ENCODE measurements at places on chromosomes 7 and 10.
A peak's percentile ranks its signal among the peaks of the same experiment; 100 is the strongest.

GRCh38 chr7:54719974-54720373, 39.0 kb downstream of the SEC61G start:
- no peak for DNase-seq

DNA sequence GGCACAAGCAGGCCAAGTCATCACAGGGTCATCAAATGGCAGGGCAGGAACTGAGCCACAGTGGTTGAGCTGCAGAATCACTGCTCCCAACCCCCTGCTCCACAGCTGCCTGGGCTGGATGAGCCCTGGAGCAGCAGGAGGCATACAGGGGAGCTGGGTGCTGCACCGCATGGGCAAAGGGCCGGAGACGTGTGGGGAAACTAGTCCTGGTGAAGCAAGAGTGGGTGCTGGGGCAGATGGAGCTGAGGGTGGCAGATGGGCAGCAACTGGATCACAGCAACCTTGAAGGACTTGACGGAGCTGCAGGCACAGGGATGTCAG, 16.0 kb upstream of the VOPP1 start:
- DNase-seq, result no peak

GRCh38 chr10:97888641-97889262, 39.1 kb downstream of the GOLGA7B start:
- DNase-seq, result no peak

- DNase-seq, result no peak
Observed at GRCh38 chr7:36570528-36571189, 153.6 kb downstream of the AOAH start.

DNA sequence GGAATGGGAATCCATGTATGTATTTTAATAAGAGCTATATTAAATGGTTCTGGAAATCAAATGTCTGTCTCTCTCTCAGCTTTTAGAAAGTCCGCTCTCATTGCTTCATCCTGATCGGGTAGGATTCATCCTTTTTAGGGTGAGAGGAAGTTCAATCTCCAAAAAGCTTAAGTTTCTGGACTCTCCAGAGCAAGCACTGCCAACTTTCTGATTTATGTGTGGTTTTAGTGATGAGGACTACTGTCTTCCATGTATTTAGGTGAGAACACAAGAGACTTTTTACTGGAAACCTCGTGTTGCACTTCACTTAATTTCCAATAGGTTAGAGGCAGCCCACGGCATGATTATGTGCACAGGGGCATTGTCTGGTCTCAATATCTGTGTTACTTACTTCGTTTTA, 267.9 kb downstream of the SUGCT start:
- no peak for DNase-seq

- no peak for DNase-seq
Observed at GRCh38 chr10:122500194-122500593, 38.8 kb downstream of the HTRA1 start.

- peak; percentile 58 for DNase-seq
Observed at GRCh38 chr10:21953585-21954057, 49.9 kb downstream of the DNAJC1 start.

DNA sequence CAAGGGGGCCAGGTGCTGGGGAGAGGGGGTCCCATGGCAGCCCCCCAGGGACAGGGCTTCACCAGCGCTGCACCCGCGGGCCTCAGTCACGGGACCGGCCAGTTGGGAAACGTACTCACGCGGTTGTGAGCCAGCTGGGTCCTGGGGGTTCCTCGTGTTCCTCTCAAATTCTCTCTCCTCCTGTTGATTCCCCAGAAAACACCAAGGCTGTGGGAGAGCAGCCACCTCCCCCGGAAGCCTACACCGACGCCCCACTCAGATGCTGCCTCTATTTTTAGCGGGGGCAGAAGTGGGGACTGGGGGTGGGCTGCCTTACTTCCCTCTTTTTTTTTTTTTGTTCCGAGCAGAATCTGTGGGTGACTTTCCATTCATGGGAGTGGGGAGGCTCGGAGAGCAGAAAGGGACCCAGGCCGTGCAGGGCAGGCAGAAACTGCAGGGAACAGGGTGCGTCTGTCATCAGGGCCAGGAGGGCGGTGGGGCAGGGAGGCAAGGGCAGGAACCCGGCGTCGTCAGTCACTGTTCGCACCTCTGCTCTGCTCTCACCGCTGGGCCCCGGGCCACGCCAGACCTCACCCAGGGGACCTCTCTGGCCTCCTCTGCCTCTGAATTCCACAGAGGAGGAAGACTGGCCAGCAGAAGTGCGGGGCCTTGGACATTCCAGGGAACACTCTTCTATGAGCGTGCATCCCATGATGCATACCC, 63.1 kb downstream of the CARD11 start:
- DNase-seq, result no peak

GRCh38 chr10:20707251-20707650, 189.9 kb downstream of the NEBL start:
- no peak for DNase-seq

- DNase-seq, result no peak
Observed at GRCh38 chr10:97648562-97649404, 8.3 kb downstream of the PI4K2A start.

- no peak for DNase-seq
Observed at GRCh38 chr7:70208236-70209063, 610.2 kb downstream of the AUTS2 start.

DNA sequence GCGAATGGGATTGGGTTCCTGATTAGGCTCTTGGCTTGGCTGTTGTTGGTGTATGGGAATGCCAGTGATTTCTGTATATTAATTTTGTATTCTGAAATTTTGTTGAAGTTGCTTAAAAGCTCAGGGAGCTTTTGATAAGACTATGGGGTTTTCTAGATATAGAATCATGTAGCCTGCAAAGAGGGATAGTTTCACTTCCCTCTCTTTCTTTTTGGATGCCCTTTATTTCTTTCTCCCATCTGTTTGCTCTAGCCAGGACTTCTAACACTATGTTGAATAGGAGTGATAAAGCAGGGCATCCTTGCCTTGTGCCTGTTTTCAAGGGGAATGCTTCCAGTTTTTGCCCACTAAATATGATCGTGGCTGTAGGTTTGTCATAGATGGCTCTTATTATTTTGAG, 40.4 kb upstream of the MPP7 start:
- DNase-seq, result no peak

DNA sequence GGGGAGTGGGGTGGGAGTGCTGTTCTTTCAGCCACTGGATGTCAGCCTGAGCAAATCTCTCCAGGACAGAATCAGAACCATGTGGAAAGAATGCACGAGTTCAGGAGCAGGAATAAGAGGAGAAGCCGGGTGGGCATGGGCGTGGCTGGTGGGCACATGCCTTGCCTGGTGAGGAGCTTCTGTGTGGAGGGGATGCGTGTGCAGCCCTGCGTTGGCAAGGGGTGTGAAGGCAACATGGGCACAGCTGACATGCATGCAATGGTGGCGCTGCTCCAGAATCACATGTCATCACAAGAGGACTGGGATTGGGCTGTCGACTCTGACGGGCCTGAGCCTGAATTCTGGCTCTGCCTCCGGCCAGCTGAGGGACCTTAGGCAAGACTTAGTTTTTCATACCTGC, 162.1 kb downstream of the ADAM12 start:
- no peak for DNase-seq

DNA sequence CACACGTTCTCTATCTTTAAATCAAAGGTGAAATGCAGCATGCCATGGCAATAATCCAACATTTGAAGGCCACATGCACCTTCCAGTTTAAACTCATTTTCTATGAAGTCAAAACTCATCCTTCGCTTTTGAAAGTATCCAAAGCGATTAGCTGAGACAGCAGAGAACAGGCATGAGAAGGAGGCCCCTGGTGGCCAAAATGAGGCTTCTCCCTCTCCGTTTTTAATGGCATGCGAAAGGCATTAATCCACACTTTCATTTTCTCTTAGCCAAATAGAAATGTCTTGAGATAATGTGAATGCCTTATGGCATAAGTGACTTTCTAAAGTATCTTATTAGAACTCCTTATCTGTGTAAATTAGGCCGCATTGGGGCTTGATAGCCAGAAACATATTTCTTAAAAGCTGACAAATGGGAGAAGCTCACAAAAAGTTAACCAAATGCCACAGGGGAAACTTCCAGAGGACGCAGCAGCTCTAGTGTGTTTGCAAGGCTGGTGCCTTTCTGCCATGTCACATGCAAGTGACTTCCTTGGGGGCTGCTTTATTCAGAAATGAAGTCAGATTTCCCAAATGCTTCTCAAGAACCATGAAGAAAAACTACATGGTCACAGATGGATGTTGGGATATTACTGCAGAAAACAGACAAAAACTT, 1189.6 kb downstream of the SORCS1 start:
- no peak for DNase-seq

DNA sequence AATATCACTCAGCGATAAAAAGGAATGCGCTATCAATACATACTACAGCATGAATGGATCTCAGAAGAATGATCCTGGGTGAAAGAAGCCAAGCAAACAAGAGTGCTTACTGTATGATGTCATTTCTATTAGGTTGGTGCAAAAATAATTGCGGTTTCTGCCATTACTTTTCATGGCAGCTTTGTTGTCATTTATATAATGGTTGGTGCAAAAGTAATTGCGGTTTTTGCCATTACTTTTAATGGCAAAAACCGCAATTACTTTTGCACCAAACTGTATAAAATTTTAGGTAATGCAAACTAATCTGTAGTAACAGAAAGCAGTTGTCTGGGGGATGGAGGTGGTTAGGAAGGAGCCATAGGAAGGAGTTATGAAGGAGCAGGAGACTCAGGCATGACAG, 318.3 kb upstream of the ZMIZ1 start:
- DNase-seq, result no peak

DNA sequence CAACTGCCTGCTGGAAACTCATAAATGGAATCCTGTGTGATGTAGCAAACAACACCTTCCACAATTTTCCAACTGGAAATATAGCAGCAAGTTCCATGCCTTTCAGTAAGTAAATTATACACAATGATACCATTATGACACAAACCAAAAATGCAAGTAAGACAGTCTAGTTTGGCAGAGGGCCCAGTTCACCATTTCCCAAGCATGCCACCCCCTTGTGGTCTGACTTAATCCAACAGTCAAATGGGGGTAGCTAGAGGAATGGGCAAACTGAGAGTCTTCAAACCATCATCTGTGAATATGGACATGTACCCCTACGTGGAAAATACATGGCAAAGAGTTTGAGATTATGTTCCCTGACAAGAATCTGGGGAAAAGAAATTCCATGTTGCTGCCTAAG, 137.6 kb upstream of the VWC2 start:
- DNase-seq, result no peak

GRCh38 chr7:46411236-46411635, 490.2 kb upstream of the IGFBP3 start:
- no peak for DNase-seq

DNA sequence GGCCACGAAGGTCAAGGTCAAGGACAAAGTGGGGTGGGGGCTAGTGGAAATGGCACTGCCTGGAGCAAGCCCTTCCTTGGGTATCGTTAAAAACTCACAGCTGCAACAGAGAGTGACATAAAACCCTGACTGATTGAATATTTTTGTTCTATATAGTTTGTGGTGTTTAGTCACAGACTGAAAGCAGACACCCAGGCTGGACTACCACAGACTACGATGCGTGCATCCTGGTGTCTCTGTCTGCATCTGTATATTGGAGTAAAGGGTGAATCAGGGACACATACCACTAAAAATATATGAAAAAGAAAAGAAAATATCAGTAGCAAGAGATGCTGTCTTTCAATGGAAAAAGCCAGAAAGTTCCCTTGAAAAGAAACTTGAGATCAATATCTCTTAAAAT, 101.4 kb downstream of the KLF6 start:
- no peak for DNase-seq

DNA sequence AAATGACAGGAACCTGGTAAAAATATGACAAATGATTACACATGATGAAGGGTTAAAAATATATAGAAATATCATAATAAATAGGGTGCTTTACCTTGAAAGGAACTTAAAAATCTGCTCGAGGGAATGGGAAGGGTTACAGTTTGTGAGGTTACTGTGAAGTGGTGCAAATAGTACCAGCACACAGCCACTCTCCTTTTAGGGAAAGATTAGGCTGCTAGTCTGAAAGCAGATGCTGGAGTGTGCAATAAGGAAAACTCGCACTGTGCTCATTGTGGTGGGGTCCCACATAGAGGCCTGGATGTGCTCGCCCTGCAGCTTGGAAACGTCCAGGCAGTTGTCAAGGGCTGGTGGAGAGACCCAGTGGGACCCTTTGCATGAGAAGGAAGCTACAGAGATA, 145.9 kb upstream of the TBX20 start:
- no peak for DNase-seq

DNA sequence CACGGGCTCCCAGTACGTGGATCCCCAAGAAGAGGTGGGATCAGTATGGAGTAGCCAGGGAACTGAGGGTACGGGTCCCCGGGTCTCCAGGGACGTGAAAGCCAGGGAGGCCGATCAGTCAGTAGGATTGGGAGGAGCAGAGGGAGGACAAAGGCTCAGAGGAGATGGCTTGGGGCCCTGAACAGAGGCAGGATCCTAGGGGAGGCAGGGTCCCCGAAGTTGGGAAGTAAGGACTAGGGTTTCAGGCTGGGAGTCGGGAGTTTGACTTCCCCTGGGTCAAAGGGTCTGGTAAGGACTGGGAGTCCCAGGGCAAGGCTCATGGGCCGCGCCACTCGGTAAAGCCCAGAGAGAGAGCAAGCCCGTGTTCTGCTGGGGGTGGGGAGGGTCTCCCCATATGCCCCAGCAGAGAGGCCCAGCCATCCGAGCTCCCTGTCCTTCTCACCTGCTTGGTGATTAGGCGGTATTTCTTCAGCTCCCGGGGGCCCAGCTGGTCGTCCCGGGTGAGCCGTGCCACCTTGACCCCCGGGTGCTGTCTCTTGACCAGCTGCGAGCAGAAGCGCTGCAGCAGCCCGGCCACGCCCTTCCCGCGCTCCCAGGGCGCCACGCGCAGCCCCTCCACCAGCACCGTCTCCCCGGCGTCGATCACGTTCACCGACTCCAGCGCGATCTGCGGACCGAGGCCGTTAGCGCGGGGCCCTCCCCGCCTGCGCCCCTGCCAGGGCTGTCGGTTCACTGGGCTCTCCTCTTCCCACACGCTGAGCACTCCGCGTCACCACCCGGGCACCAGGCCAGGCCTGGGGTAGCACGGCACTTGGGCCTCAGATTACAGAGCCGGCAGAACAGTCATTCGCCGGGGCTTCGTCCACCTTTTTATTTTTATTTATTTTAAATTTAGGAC, 7.0 kb downstream of the NAT16 start:
- peak; percentile 36 for DNase-seq

DNA sequence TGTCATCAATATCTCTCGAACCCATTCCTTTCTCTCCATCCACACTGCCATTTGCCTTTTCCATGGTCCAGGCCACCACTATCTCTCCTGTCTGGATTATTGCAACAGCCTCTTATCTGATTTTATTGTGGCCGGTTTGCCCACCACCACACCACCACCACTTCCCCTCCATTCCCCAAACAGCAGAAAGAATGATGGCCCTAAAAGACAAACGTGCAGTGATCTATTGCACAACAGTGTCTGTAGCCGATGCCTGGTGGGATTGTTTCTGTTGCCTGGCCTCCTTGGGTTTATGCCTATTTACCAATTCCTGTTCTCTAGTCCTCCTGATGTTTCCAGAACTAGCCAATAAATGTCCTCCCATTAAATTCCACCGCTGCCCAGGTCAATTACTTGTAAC, 10.2 kb upstream of the ST8SIA6 start:
- no peak for DNase-seq

DNA sequence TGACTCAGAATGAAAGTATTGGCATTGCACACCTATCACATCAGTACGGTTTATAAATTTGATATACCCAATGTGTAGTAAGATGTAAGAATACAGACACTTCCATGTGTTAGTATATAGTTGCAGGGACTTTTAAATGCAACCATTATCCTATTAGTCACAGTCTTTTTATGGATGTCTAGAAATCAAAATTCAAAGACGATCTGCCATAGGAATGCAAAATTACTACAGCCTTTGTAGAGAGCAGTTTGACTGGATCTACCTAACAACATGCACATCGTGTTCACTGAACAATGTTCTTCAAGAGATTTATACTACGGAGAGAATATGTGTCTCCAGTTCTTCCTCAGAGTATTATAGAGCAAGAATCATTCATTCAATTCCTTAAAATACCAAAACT, 317.3 kb upstream of the HGF start:
- DNase-seq, result no peak

Measured in NCI-H2081 treated with DMSO at 0.1 percent for 48 hours (cell line).